ENCODE measurements at places on chromosomes 11 and 22.

- no peak for DNase-seq
These were observed 9.3 kb upstream of the GDPD5 start for GRCh38 chr11:75535071-75535470.

DNA sequence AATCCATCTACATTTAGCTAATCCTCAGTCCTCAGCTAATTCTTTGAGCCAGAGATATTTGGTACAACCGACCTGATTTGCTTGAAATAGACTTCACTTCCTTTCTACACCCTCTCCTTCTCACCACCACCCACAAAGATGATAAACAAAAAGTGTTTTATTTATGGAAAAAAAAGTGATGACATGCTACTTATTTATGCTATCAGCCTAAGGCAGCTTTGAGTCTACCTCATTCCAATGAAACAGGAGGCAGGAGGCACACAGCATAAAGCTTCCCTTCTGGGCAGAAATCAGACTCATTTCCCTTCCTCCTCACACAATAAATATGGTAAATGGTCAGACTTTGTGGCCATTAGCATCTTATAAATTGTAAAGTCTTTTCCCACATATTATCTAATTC, 325.7 kb downstream of the SOX6 start:
- DNase-seq, result no peak

DNA sequence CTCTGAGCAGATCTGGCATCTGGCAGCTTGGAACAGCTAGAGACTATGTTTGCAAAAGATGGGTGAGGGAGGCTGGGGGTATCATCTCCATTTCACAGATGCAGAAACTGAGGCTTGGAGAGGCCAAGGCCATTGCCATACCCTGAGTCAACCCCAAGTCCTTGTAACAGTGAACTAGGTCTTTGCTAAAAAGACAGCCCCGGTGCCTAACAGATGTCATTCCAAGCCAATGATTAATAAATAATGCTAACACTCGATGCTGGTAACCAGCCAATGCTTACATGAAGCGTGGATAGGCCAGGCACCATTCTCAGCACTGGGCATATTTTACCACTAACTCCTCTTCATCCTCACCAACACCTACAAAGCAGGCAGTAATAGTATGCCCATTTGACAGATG, 164.0 kb downstream of the MN1 start:
- DNase-seq, result no peak

- DNase-seq, result peak; percentile 21
These were observed 14.8 kb downstream of the PLAAT3 start for GRCh38 chr11:63599211-63600122.

- no peak for DNase-seq
These were observed 111.8 kb downstream of the MSANTD4 start for GRCh38 chr11:105910095-105910715.

DNA sequence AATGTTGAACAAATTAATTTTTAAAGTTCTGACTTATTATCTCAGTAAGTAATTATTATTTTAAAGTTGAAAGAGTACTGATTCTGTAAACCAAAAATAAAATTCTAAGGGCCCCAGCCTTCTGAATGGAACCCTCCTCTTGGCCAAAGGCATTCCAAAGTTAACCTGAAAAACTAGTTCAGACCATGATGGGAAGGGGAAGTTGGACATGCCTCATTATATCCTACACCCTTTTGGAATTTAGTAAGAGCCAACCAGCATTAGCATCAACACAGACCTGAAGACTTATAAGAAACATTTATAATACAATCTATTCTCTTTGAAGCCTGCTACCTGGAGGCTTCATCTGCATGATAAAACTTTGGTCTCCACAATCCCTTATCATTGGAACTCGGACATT, 18.9 kb downstream of the LGR4 start:
- DNase-seq, result no peak

GRCh38 chr11:115458877-115459276, 45.3 kb downstream of the CADM1 start:
- DNase-seq, result no peak

GRCh38 chr11:117187799-117188481, 9.4 kb downstream of the SIDT2 start:
- no peak for DNase-seq

DNA sequence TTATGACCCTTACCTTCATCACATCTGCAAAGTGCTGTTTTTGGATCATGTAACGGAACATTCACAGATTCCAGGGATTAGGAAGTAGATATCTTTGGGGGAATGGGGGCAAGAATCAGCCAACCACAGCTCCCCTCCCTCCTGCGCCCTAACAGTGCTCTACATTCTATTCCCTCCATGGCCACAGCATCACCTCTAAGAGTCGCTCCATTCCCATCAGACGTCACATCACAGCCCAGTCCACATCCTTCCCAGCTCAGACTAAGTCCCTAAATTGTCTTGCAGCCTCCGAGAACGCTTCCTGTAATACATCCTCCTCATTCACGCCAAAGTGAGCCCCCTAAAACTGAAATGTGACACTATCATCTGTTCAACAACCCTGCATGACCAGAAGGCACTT, 5.9 kb downstream of the SCGB1D1 start:
- DNase-seq, result no peak

DNA sequence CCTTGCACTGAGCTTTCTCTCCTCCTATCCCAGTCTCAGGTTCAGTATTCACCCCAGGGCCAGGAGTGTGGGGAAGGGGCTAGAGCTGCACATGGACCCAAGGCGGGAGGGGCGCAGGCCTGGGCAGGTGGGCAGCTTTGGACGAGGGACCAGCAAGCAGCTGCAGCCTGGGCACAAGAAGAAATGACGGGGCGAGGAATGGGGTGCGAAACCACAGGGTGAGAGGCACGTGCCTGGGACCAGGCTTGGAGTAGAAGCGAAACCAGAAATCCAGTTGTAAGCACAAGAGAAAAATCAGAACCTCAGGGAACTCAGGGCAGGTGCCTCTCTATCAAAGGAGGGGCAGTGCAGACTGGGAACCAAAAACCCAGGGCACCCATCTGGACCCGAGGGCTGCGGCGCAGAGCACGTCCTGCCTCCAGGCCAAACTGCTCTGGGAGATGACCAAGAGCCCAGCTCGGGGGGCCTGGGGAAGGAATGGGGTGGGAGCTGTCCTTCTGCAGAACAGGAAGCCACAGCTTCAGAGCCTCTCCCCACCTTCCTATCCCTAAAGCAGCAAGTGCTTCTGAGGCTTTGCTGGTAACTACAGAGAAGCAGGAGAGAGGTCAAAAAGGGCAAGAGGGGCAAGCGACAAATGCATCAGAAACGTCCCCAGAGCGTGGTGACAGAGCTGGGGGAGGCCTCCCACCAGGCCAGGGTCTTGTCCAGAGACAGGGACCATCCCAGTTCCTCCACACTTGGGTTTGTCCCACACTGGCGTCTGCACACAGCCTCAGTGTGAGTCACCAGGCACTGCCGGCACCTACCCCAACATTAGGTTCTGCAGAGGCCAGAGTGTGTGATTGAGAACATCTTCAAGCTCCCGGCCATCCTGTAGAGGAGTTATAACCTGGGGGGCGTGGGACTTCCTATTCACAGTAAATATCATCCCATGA, 18.3 kb upstream of the TMPRSS4 start:
- no peak for DNase-seq

- no peak for DNase-seq
These were observed 8.1 kb upstream of the GDPD5 start for GRCh38 chr11:75533896-75534258.

- DNase-seq, result no peak
These were observed 87.7 kb downstream of the CHST1 start for GRCh38 chr11:45577752-45578151.

GRCh38 chr11:110513846-110514437, 84.2 kb downstream of the FDX1 start:
- DNase-seq, result no peak

DNA sequence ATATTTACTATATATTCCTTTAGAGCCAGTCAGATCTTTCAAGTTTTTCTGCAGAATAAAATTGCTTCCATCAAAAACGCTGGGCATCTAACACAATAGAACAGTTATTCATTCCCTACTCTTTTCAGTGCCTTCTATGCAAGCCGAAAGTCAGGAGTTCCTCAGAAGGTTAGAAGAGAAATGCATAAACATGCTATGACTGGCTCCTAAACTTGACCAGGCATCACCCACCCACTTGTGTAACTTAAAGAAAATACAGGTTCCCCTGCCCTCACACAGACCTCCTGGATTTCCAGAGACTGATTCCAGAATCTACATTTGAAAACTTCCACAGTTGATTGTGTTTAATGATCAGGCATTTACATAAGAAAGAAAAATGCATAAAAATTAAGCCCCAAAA, 19.3 kb upstream of the ARHGAP32 start:
- no peak for DNase-seq

GRCh38 chr11:64875369-64876228, 2.8 kb downstream of the EHD1 start:
- DNase-seq, result no peak

DNA sequence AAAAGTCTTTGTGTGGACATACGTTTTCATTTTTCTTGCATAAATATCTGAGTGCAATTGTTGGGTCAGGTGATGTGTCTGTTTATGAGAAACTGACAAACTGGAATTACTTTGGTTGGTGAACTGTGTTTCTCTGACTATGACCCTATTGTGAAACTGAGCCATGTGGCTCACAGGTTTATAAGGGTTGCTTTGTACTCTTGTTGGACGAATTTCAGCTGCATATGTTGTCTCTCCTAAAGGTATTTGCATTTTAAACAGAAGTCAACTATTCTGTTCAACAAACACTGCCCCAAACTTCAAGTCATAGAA, 34.4 kb upstream of the RASD2 start:
- no peak for DNase-seq

- no peak for DNase-seq
These were observed 207.9 kb downstream of the DYNC2H1 start for GRCh38 chr11:103317118-103317517.

GRCh38 chr22:19825904-19826618, 28.6 kb downstream of the GNB1L start:
- DNase-seq, result no peak

GRCh38 chr22:22612516-22612915, 31.9 kb upstream of the GGTLC2 start:
- DNase-seq, result no peak

GRCh38 chr11:69327741-69328191, 33.8 kb downstream of the MYEOV start:
- DNase-seq, result no peak

GRCh38 chr11:95095858-95096587, 6.4 kb downstream of the ENDOD1 start:
- DNase-seq, result no peak

DNA sequence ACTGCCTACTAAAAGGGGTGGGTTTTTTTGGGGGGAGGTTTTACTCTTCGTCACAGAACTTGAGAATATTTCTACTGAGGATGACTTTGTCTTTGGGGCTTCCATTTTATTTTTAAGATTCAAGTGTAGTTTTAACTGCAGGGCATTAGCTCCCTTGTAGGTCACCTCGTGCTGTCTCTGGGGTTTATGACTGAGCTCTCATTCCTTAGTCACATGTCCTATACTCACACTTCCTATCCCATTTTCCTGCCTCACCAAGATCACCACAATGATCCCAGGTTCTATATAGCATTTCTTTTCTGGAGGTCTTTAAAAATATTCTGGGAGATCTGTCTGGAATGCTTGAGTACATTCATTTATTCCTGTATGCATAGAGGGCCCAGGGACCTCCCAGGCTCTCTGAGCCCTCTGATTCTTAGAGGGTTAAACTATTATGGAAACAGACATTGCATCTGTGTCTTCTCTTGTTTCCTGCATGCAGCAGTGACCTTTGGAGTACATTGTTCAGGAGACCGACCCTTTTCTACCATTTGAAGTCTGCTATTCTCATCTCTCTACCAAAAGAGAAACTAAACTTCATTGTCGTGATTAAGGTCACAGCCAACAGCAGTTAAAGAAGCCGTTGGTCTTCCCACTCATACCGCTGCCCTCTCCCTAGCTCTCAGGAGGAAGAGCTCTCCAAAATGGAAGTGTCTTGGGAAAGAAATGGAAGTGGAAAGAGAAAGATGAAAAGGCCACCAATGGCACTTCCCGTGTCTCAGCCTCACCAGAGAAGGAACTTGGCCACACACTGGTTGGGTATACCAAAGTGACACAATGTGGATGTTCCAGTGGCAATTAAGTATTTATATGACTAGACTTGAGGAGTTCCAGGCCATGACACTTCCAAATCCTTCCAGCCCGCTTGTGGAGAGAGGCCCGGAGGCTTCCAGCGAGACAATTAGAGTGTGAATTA, 77.5 kb downstream of the ZBTB16 start:
- no peak for DNase-seq

GRCh38 chr11:19644316-19644715, 68.3 kb upstream of the NAV2 start:
- DNase-seq, result no peak

- DNase-seq, result peak; percentile 21
These were observed 3.4 kb upstream of the CDC42EP2 start for GRCh38 chr11:65311170-65311678.

DNA sequence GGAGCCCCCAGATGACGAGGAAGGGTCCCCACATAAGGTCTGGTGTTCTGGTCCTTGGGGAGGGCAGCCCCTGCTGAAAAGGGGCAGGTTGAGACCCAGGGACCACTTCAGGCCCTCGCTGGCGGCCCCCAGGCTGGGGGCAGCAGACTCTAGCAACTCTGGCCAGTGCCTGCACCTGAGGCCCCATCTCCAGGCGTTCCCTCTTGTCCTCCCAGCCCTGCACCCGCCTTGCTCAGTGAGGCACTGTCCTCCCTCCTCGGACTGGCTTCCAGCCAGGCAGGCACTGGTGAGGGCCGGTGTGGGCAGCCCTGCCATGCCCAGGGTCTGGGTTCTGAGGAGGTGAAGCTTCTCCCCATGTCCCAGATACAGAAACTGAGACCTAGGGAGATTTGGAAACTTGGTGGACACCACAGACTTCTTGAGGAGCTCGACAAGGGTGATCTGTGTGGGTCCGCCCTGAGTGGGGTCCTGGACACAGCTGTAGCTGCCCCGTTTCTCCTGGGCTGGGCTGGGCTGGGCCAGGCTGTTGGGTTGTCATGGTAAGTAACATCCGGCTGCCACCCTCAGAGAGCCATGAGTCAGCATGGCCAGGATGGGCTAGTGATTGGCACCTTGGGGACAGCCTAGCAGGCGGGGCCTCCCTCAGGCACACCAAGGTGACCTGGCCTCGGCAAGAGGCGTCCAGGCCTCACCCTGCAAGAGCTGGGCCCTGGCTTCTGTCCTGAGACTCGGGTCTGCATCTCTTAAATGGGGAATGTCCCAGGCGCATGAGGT, 11.1 kb upstream of the PHLDA2 start:
- no peak for DNase-seq

DNA sequence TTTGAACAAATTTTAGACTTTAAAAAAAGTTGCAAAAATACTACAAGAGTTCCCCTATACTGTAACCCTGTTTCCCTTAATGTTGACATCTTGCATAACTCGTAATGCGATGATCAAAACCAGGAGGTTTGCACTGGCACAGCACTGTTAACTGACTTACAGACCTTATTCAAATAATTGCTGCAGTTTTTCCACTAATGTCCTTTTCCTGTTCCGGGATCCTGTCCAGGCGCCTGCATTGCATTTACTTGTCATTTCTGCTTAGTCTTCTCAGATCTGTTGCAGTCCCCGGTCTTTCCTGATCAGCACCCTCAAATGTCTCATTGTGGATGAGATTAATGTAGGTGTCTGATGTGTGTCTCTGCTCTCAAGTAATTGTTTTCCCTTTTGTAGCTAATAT, 32.0 kb downstream of the APLP2 start:
- DNase-seq, result no peak
